ENCODE measurements at places on chromosomes 16 and 17.

GRCh38 chr17:65742403-65743307 lies 181.2 kb upstream of the AXIN2 start:
- DNase-seq: peak; percentile 42

GRCh38 chr16:1791943-1792812 lies 1.3 kb downstream of the IGFALS start:
- no peak for DNase-seq

DNA sequence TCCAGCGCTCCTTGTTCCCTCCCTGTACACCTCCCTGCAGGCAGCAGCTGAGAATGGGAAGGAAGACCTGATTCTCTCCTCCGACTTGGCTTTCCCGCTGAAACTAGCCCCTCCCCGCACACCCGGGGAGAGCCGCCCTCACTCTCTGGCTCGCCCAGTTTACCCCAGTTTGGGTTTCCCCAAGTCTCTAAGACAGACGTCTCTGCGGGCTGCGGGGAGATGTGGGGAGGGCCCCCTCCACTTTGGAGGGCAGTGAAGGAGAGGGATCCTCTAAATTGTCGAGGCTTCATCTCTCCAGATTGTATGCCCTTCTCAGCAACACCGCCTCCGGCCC lies 797 bp downstream of the GRB7 start:
- DNase-seq: no peak

GRCh38 chr16:15980329-15980728 lies 30.9 kb downstream of the ABCC1 start:
- no peak for DNase-seq

DNA sequence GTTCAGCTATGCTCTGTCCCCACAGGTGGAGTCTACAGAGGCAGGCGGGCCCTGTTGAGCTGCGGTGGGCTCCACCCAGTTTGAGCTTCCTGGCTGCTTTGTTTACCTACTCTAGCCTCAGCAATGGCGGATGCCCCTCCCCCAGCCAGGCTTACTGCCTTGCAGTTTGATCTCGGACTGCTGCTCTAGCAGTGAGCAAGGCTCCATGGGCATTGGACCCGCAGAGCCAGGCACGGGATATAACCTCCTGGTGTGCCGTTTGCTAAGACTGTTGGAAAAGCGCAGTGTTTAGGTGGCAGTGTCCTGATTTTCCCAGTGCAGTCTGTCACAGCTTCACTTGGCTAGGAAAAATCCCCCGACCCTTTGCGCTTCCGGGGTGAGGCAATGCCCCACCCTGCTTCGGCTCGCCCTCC lies 89.1 kb downstream of the BCAS3 start:
- DNase-seq: no peak

DNA sequence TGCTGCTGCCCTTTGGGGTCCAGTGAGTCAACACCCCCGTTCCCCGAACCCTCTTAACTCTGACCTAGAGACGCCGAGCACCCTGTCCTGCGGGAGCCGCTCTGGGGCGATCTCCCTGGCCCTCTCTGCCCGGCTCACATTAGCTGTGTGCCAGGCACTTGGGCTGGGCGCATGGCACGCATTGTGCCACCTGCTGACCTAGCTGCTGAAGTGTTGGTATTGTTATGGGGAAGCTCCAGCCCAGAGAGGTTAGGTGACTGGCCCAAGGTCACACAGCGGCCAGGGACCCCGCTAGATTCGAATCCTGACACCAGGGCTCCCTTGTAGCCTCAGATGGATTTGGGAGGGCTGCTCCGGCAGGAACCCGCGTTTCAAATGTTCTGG lies 1.1 kb downstream of the HSD17B1 start:
- peak; percentile 45 for DNase-seq

- no peak for DNase-seq
Measured at GRCh38 chr16:78146807-78147206, 47.4 kb downstream of the WWOX start.

DNA sequence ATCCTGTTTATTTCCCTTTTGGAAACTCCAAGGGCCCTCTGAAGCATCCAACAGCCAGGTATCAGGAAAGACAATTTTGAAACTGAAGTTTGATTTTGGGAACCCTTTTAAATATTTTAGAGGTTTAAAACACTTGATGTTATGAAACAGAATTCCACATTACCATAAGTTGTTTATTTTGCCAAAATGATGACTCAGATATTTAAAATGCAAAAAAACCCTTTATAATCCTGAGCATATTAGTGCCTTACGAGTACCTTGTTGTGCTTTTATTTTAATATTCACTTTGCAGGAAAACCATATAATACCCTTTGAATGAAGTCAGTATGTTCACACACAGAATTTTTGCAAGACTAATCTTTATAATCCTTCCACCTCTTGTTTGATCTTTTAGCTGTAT lies 765.1 kb upstream of the CA10 start:
- DNase-seq: no peak

GRCh38 chr17:57993471-57994365 lies 5.7 kb upstream of the VEZF1 start:
- DNase-seq: no peak

GRCh38 chr17:10018461-10018891 lies 113.4 kb upstream of the RCVRN start:
- DNase-seq: no peak

- DNase-seq: no peak
Measured at GRCh38 chr16:69293401-69293800, 17.7 kb upstream of the VPS4A start.

- DNase-seq: peak; percentile 93
Measured at GRCh38 chr17:82242977-82243647, 14.3 kb downstream of the SLC16A3 start.

DNA sequence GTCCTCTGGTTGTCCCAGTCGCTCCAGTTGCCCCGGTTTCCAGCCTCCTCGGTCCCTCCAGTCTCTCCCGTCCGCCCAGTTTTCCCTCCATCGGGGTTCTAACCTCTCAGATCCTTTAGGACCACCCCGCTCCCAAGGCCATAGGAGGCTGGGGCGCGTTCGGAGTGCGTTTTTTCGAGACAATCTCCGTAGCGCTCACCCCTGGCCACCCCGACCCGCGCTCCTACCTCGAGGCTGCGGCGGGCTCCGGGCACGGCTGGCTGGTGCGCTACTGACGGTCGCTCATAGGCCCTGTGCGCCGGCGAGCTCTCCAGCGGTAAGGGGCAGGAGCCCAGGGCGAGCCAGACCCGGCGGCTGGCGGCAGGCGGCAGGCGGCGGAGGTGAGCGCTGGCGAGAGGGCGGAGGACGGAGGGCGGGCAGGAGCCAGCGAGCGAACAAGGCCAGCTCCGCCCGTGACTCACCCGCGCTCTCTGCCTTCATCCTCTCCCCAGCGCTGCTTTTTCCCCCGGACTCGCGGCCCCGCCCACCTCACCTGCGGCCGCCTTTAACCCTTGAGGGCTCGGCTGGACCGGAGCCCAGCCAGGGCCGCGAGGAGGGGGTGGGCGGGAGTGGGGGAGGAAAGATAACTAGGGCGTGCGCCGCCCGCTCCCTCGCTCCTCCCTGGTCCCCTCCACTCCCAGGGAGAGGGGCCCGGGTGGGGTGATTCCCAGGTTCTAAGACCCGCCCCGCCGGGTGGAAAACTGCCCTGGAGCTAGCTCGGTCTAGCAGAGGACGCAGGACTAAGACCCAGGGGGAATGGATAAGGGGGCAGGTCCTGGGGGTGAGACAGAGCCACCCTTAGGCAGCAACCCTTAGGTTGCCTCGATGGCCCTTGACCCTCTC lies at the start of gene SP6:
Gene SP6 (minus strand): TSS at position 472 of the 882 bp plus-strand sequence. CDS start 2,734 bp downstream, outside the sequence.
- peak; percentile 78 for DNase-seq

GRCh38 chr17:48391444-48391843 lies 38.6 kb downstream of the SKAP1 start:
- DNase-seq: no peak

DNA sequence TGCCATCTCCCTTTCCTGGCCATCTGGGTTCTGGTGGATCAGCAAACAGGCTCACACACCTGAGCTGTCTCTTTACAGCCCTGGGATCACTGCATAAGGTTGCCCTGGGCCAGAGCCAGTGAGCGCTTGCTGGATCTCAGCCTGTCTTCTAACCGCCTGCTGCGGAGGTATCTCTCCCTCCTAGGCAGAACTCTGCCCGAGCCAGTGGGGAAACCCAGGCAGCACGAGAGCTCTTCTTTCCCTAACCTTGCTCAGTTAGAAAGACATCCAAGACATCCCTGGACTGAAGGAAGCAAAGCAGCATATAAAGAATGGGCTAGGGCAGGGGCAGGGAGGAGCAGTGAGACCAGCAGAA lies 6.4 kb downstream of the HAS3 start:
- DNase-seq: no peak

DNA sequence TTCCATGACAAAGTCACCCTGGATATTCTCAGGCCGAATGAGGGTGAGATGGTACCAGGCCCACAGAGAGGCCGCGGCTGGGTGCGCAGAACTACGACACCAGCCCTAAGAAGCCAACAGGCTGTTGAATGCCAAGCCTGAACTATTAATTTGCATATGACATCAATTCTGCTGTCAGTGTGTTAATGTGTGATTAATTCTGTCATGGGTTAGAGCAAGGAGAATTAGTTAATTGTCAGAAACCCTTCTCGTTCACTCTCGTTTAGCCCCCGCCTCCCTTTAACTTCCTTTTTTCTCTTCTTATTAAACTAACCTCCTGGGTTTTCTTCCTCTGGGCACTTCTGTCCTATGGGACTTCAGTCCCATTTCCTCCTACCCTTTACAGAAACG lies 123.4 kb downstream of the ZFHX3 start:
- DNase-seq: no peak

- DNase-seq: no peak
Measured at GRCh38 chr17:58305626-58306025, 23.0 kb downstream of the TSPOAP1 start.

GRCh38 chr17:29136998-29137730 lies 43.0 kb downstream of the MYO18A start:
- DNase-seq: no peak

DNA sequence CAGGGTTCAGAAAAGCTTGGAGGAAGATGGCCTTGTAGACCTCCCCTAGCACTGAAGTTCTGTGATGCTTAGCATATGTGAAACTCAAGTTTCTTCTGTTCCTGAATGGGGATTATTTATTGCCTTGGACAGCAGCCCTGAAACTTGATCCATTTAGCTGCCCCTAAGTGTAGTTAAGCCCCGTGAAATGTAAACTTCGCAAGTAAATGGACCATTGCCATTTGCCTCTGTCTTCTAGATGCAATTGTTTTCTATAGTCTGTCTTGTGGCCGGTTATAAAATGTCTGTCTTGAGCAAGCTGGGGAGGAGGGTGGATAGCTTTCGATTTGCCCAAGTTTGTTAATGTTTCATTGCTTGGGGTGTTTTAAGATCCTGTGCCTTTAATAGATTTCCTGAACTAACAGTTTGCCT lies 261.8 kb downstream of the CDH13 start:
- DNase-seq: no peak

GRCh38 chr17:28540231-28540630 lies 12.2 kb downstream of the UNC119 start:
- DNase-seq: no peak

GRCh38 chr16:85947230-85948137 lies 48.5 kb downstream of the IRF8 start:
- DNase-seq: no peak

- DNase-seq: peak; percentile 77
Measured at GRCh38 chr16:68356249-68356918, 45.6 kb downstream of the PRMT7 start.

DNA sequence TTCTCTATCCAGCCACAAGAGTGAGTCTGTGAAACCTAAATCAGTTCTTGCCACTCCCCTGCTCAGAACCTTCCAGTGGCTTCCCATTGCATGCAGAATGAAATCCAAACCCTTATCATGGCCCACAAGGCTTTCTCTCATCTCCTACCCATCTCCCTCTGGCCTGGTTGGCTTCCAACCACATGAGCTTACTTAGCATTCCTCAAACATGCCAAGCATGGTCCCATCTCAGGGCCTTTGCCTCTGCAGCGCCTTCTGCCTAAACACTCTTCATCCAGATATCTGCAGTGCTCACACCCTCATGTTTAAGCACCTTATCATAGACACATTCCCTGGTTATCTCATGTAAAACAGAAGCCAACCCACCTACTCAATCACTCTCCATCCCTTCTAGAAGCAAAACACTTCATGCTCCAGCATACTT lies 15.5 kb downstream of the TK2 start:
- DNase-seq: no peak

DNA sequence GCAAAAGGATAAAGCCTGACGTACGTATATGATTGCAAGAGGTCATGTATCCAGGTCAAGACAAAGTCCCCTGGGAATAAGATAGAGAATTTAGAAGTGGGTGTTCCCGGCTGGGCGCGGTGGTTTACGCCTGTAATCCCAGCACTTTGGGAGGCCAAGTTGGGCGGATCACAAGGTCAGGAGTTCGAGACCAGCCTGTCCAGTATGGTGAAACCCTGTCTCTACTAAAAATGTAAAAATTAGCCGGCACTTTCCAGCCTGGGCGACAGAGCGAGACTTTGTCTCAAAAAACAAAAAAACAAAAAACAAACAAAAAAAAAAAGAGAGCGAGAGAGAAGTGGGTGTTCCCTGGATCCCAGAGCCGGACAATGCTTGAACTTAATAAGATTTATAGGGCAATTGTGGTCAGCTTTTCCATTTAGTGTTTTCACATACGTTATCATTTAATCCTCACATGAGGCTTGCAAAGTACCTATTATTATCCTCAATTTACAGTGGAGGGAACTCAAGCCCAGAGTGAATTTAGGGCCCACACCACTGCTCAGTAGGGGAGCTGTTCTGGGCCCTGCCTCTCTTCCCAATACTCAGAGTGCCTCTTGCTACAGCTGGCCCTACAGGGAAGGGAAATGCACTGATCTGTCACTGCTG lies 481 bp upstream of the GLTPD2 start:
- DNase-seq: no peak

- DNase-seq: no peak
Measured at GRCh38 chr16:85526185-85526974, 86.7 kb upstream of the GSE1 start.

DNA sequence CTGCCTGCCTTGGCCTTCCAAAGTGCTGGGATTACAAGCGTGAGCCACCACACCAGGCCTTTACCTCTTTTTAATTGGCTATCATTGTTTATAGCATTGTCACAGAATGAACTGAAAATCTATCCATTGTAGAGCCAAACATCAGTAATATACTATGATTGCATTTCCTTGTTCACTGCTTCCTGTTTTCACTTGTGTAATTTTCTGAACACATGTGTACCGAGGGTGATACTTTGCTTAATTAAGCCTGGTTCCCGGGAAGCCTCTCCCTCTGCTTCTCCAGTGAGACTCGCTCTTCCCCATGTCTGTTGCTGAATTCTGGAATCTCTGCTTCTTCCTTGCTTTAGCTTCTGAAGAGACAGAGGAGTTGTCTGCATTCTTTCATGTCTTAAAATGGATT lies 33.1 kb downstream of the POLR3E start:
- no peak for DNase-seq

GRCh38 chr17:47704736-47705135 lies 10.8 kb downstream of the TBKBP1 start:
- DNase-seq: no peak

DNA sequence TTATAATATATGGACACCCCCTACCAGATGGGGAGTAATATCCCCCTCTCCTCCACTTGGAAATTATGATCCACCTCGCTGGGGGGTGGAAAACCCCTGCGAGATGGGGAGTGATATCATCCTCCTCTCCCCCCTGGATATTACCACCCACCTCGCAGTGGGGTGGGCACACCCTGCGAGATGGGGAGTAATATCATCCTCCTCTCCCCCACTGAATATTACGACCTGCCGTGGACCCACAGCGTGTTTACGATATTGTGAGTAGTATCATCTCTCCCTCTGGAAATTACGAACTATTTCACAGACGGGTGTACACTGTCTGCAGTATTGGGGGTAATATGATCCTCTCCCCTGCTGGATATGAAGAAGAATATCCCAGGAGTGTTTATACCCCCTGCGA lies 228.3 kb upstream of the WSCD1 start:
- no peak for DNase-seq

GRCh38 chr16:81482329-81483063 lies 37.9 kb downstream of the CMIP start:
- DNase-seq: peak; percentile 50

GRCh38 chr16:67406111-67406971 lies 9.9 kb downstream of the ZDHHC1 start:
- DNase-seq: no peak
